Gastrocnemius medialis (tissue), 4 donors: ENCODE measurements at places on chromosomes 3 and 15. TPM values are rescaled to one million over a fixed set of nuclear protein-coding genes. Genes with fewer than 3 reads are reported as not detected.
A peak's percentile ranks its signal among the peaks of the same experiment; 100 is the strongest.

DNA sequence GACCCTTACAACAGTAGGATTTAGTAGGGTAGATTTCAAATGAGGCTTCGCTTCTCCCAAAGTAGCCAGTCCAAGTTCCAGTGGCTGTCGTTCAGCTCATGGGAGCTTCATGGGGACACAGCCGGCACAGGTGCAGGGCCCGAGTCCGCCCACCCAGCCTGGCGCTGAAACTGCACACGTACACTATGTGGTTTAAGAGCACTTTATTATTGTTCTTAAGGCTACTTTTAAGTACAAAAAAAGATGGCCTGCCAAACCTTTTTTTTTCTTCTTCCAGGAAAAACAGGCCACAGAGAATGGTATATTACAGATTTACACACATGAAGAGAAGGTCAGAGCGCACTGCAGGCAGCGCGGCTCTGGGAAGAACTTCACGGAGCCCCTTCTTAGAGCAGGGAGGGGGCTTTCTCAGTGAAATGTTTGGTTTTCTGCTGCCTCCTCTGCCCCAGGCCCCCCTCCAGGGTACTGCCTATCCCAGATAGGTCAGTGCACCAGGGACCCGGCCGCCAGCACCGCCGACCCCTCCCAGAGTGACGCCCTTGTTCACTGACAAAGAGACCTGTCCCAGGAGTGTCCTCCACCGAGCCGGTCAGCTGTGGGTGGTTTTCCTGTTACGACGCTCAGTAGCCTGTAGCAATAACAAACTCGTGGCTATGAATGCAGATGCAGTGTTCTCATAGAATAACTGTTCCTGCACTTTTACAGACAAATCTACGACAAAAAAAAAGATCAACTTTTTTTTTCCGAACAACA lies 87.7 kb downstream of the VGLL4 start:
- peak overlapping the region; percentile 70 for H3K27ac ChIP-seq
- peaks cover 70% of the 10 kb centered on the region for H3K4me1 ChIP-seq
- H3K27me3 ChIP-seq: no peaks in the 10 kb centered on the region
- DNase-seq: no peak
- no peak overlapping the region for H3K4me3 ChIP-seq

GRCh38 chr15:57758560-57758959 lies 52.0 kb downstream of the POLR2M start:
- no peaks in the 10 kb centered on the region for H3K4me1 ChIP-seq
- H3K4me3 ChIP-seq: no peak overlapping the region
- H3K27ac ChIP-seq: no peak overlapping the region
- no peaks in the 10 kb centered on the region for H3K27me3 ChIP-seq
- no peaks in the 10 kb centered on the region for H3K36me3 ChIP-seq

DNA sequence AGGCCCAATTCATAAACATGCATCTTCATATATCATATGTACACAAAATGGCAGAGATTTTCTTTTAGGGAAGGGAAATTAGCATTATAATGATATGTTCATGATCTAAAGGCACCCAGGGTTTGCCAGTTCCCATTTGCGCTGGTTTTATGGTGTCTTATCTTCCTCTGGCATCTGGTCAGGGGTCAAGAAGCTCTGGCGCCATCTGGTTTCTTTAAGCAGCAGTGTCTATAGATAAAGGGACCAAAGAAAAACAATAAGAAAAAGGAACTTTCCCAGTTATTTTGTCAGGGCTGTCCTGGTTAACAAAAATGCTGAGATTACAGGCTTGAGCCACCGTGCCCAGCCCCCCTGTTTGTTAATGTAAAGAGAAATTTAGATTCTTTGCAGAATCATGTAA lies 3.3 kb upstream of the DCP1A start:
- H3K4me3 ChIP-seq: no peak overlapping the region
- no peaks in the 10 kb centered on the region for H3K27me3 ChIP-seq
- no peaks in the 10 kb centered on the region for H3K36me3 ChIP-seq
- H3K27ac ChIP-seq: no peak overlapping the region
- peaks cover 2% of the 10 kb centered on the region for H3K4me1 ChIP-seq
- no peak for DNase-seq

- H3K27ac ChIP-seq: no peak overlapping the region
- H3K4me1 ChIP-seq: no peaks in the 10 kb centered on the region
- DNase-seq: peak; percentile 7
- H3K36me3 ChIP-seq: no peaks in the 10 kb centered on the region
- H3K27me3 ChIP-seq: no peaks in the 10 kb centered on the region
- H3K4me3 ChIP-seq: no peak overlapping the region
These were observed 61.6 kb upstream of the TGFBR2 start for GRCh38 chr3:30544812-30545211.

DNA sequence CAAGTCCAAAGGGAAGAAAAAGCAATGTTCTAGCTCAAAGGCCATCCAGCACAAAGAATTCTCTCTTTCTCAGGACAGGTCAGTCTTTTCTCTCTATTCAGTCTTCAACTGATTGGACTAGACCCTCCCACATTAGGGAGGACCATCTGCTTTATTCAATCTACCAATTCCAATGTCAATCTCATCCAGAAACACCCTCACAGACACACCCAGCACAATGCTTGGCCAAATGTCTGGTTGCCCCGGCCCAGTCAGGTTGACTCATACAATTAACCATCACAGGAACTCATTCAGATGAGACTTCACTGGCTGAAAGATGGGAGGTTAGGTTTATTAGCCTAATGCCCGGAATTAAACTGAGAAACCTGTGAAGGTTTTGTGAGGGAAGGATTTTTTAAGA lies 32.4 kb downstream of the ACAN start:
- H3K4me1 ChIP-seq: no peaks in the 10 kb centered on the region
- H3K27ac ChIP-seq: no peak overlapping the region
- no peak for DNase-seq
- no peak overlapping the region for H3K4me3 ChIP-seq
- no peaks in the 10 kb centered on the region for H3K27me3 ChIP-seq
- no peaks in the 10 kb centered on the region for H3K36me3 ChIP-seq

DNA sequence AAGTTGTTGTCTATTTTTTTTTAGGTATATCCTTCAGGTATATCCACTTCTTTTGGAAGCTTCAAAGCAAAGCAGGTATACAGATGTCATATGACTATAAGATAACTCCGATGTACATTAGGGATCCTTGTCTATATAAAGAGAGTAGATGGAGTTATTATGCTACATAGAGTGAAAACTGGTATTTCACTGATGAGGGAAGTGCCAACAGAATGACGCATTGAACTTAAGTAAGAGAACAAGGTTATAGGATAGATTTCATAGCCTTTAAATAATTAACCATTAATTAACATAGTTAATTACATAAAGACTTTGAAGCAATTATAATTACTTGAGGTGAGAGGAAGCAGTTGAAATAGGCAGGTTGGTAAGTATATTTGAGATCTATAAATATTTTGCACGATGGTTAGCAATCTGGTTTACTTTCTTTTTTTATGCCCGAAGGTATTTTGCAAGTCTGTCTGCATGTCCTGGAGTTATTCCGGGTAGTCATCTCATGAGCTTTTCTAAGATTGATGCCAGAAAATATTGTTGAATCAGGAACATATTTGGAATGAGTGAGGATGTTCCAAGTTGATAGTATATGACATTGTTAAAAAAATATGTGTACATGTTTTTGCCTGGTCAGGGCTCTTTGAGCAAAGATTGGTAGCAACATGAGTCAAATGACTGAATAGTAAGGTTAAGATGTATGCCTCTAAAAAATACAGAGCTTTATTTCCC lies 299.5 kb upstream of the KCNMB2 start:
- no peak overlapping the region for H3K27ac ChIP-seq
- DNase-seq: no peak
- no peaks in the 10 kb centered on the region for H3K36me3 ChIP-seq
- H3K4me1 ChIP-seq: no peaks in the 10 kb centered on the region
- H3K27me3 ChIP-seq: no peaks in the 10 kb centered on the region
- H3K4me3 ChIP-seq: no peak overlapping the region

- DNase-seq: no peak
- H3K4me3 ChIP-seq: no peak overlapping the region
- no peaks in the 10 kb centered on the region for H3K4me1 ChIP-seq
These were observed 322.2 kb downstream of the SLC9A9 start for GRCh38 chr3:143526011-143526545.

DNA sequence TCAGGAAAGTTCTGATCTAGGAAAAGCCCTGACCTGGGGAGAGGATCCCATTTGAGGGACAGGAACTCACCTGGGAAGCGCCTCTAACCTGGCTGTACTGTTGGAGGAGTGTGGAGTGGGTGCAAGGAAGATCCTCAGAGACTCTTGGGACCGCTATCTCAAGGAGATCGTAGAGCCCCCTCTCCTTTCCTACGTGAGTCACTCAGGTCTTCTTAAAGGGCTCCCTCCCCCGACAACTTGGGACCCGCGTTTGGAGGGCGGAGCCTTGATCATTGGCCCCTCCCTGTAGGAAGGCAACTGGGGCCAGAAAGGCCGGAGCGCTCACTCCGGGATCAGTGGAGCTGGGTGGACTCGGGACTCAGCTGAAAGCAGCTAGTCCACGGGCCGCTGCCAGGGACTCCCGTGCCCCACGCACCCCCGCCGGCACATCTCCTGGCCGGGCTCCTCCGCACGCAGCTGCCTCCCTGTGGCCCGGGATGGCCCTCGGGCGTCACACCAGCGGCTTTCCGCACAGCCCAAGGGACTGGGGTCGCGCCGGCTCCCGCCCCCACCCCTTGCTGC lies 520 bp downstream of the SLC26A6 start:
- H3K36me3 ChIP-seq: peaks cover 32% of the 10 kb centered on the region
- peak; percentile 51 for DNase-seq
- H3K27me3 ChIP-seq: no peaks in the 10 kb centered on the region
- H3K4me3 ChIP-seq: peak overlapping the region; percentile 85

GRCh38 chr15:94168250-94168649 lies 63.1 kb upstream of the MCTP2 start:
- no peaks in the 10 kb centered on the region for H3K27me3 ChIP-seq
- H3K36me3 ChIP-seq: no peaks in the 10 kb centered on the region
- no peak overlapping the region for H3K4me3 ChIP-seq
- no peak for DNase-seq
- H3K27ac ChIP-seq: no peak overlapping the region
- H3K4me1 ChIP-seq: no peaks in the 10 kb centered on the region

DNA sequence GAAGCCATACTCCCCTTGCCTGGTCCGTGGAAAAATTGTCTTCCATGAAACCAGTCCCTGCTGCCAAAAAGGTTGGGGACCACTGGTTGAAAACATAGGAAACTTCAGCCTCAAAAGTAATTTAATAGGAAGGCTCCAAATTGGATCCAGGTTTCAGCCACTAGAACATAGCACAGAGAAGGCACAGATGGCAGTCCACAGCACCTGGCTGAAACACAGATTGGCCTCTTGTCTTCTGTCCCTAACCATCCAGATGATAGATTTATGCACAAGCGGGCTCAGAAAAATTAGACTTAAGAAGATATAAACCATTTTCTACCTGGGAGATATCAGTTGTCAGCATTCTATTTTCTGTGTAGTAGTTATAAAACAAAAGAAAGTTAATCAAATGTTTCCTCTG lies 397.1 kb downstream of the CNTN4 start:
- no peak overlapping the region for H3K27ac ChIP-seq
- no peak overlapping the region for H3K4me3 ChIP-seq
- no peak for DNase-seq

- no peaks in the 10 kb centered on the region for H3K36me3 ChIP-seq
- no peak for DNase-seq
- no peaks in the 10 kb centered on the region for H3K27me3 ChIP-seq
- H3K27ac ChIP-seq: no peak overlapping the region
- no peak overlapping the region for H3K4me3 ChIP-seq
- H3K4me1 ChIP-seq: no peaks in the 10 kb centered on the region
These were observed 12.9 kb downstream of the COMMD2 start for GRCh38 chr3:149739396-149739795.

GRCh38 chr15:43922021-43922420 lies 95.2 kb downstream of the WDR76 start:
- no peaks in the 10 kb centered on the region for H3K4me1 ChIP-seq
- H3K36me3 ChIP-seq: no peaks in the 10 kb centered on the region
- H3K27ac ChIP-seq: no peak overlapping the region

- no peak for DNase-seq
- H3K36me3 ChIP-seq: no peaks in the 10 kb centered on the region
- no peaks in the 10 kb centered on the region for H3K27me3 ChIP-seq
- H3K4me1 ChIP-seq: peaks cover 3% of the 10 kb centered on the region
- no peak overlapping the region for H3K4me3 ChIP-seq
These were observed 138.8 kb upstream of the HACD2 start for GRCh38 chr3:123723522-123724168.

GRCh38 chr3:40911928-40912327 lies 287.4 kb upstream of the CTNNB1 start:
- H3K36me3 ChIP-seq: no peaks in the 10 kb centered on the region
- H3K4me3 ChIP-seq: no peak overlapping the region
- H3K27me3 ChIP-seq: no peaks in the 10 kb centered on the region
- DNase-seq: no peak

GRCh38 chr3:81953111-81953510 lies 191.7 kb upstream of the GBE1 start:
- no peaks in the 10 kb centered on the region for H3K27me3 ChIP-seq
- no peak overlapping the region for H3K4me3 ChIP-seq
- H3K36me3 ChIP-seq: no peaks in the 10 kb centered on the region

- no peak overlapping the region for H3K27ac ChIP-seq
- H3K36me3 ChIP-seq: no peaks in the 10 kb centered on the region
- H3K4me3 ChIP-seq: no peak overlapping the region
- no peaks in the 10 kb centered on the region for H3K27me3 ChIP-seq
These were observed 70.9 kb upstream of the RGMA start for GRCh38 chr15:93159930-93160329.

GRCh38 chr3:11477407-11477911 lies 166.3 kb downstream of the VGLL4 start:
- H3K36me3 ChIP-seq: no peaks in the 10 kb centered on the region
- no peaks in the 10 kb centered on the region for H3K27me3 ChIP-seq
- H3K27ac ChIP-seq: peak overlapping the region; percentile 7
- peaks cover 41% of the 10 kb centered on the region for H3K4me1 ChIP-seq
- H3K4me3 ChIP-seq: no peak overlapping the region
- DNase-seq: no peak

GRCh38 chr3:129501630-129502029 lies 26.8 kb upstream of the RHO start:
- no peaks in the 10 kb centered on the region for H3K36me3 ChIP-seq
- H3K27me3 ChIP-seq: no peaks in the 10 kb centered on the region
- no peak for DNase-seq
- no peak overlapping the region for H3K4me3 ChIP-seq
- H3K27ac ChIP-seq: peak overlapping the region; percentile 7

DNA sequence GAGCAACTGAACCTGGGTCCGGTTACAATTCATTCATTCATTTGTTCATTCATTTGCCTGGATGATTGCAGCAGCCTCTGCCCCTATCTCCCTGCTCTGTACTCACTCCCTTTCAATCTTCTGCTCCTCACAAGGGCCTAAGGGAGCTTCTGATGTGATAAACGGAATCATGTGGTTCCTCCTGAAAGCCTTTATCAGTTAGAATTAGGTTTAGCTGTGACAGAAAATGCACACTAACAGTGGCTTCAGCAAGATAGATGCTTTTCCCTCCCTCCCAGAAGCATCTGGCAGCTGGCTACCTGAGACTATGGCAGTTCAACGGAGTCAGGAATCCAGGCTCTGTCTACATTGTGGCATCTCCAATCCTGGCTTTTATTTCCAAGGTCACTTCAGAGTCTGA lies 196.0 kb downstream of the ADAMTS9 start:
- H3K27me3 ChIP-seq: no peaks in the 10 kb centered on the region
- no peaks in the 10 kb centered on the region for H3K36me3 ChIP-seq
- H3K4me1 ChIP-seq: peaks cover 2% of the 10 kb centered on the region
- no peak for DNase-seq

The STARD5 gene
- total RNA-seq: 0.68 TPM

The TGM5 gene
- not detected for total RNA-seq

The CP gene
- total RNA-seq: 7.3 TPM

The OR5K2 gene
- not detected for total RNA-seq

The HTR3C gene
- not detected for total RNA-seq

The LCMT2 gene
- total RNA-seq: 4.7 TPM

The CHRFAM7A gene
- 0.13 TPM for total RNA-seq

The TRPC1 gene
- total RNA-seq: 1.7 TPM

The HRG gene
- total RNA-seq: 1.1 TPM
